Bronchial smooth muscle cell (primary cell): ENCODE measurements at places on chromosomes 3 and 15. TPM values are rescaled to one million over a fixed set of nuclear protein-coding genes. Genes with fewer than 3 reads are reported as not detected.

Gene TMEM45A
- 13.7 and 25.4 TPM in 2 replicates for total RNA-seq

Gene MESP1
- total RNA-seq, result 0.17 and 0.79 TPM in 2 replicates

Gene KBTBD8
- total RNA-seq, result 0.77 and 1.4 TPM in 2 replicates

Gene TM4SF4
- total RNA-seq, result 0.16 TPM in 1 of 2 replicates, not detected in the other

Gene ACOX2
- total RNA-seq, result 28.2 and 30.4 TPM in 2 replicates

Gene THBS1
- total RNA-seq, result 703 and 791 TPM in 2 replicates

Gene DPPA4
- not detected in 2 replicates for total RNA-seq

Gene LRRC57
- total RNA-seq, result 7.8 and 8.8 TPM in 2 replicates

Gene SMAD6
- 24.9 and 37.2 TPM in 2 replicates for total RNA-seq

Gene CA12
- total RNA-seq, result 47.5 and 101 TPM in 2 replicates

Gene REC114
- total RNA-seq, result not detected in 2 replicates

Gene COL6A5
- not detected in 2 replicates for total RNA-seq

Gene STRC
- total RNA-seq, result 0.09 and 0.16 TPM in 2 replicates

Gene CFAP91
- 0.34 and 0.47 TPM in 2 replicates for total RNA-seq

Gene MYLK
- 443 and 524 TPM in 2 replicates for total RNA-seq

Gene ADCY5
- 0.16 and 1.2 TPM in 2 replicates for total RNA-seq

Gene GJD2
- total RNA-seq, result not detected in 2 replicates

Gene SPTBN5
- total RNA-seq, result 0.16 and 0.17 TPM in 2 replicates

Gene FGF12
- total RNA-seq, result under 0.01 TPM in 1 of 2 replicates, not detected in the other

Gene NEK11
- total RNA-seq, result 8.4 and 12.1 TPM in 2 replicates

Gene XPC
- total RNA-seq, result 61.8 and 95.1 TPM in 2 replicates
